ENCODE measurements at places on chromosomes 2 and 18. TPM values are rescaled to one million over a fixed set of nuclear protein-coding genes. Genes with fewer than 3 reads are reported as not detected.

- DNase-seq: peak; percentile 33
- H3K36me3 ChIP-seq: no peaks in the 10 kb centered on the region
- peak overlapping the region; percentile 45 for H3K4me3 ChIP-seq
- no peaks in the 10 kb centered on the region for H3K27me3 ChIP-seq
- H3K27ac ChIP-seq: peak overlapping the region; percentile 60
These were observed 40.8 kb downstream of the RTN4 start for GRCh38 chr2:55009277-55010060.

DNA sequence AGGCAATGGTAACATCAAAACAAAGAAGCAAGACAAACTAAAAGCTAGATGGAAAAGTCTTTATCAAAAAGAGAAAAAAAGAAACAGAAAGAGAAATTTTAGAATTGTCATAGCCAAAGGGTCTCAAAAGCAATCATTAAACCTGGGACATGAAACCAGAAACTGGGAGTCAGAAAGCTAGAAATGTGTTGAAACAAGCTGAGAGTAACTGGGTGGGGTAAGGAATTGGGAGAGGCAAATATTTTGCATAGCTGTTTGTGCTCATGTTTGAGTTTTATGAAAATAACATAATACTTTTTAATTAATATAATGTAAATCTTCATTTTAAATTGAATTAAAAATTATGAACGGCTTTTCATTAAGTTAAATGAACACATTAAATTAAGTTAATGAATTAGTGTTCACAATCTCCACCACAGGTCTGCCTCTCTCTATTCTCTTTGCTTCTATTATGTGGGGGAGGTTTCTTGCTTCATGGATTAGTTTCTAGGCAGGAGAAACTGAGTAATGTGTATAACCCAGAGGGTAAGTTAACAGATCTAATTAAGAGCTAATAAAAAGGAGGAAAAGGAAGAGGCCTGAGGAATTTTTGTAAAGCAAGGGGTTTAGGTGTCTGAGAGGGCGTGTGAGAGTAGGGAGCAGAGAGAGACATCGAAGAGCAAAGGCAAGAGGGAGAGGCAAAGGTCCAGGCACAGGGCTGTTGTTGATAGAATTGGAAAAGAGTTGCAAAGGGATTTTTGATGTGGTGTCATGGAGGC, 20.0 kb upstream of the SERPINB2 start:
- H3K4me3 ChIP-seq: no peak overlapping the region
- no peaks in the 10 kb centered on the region for H3K4me1 ChIP-seq
- no peaks in the 10 kb centered on the region for H3K27me3 ChIP-seq
- no peak for DNase-seq
- no peak overlapping the region for H3K27ac ChIP-seq

DNA sequence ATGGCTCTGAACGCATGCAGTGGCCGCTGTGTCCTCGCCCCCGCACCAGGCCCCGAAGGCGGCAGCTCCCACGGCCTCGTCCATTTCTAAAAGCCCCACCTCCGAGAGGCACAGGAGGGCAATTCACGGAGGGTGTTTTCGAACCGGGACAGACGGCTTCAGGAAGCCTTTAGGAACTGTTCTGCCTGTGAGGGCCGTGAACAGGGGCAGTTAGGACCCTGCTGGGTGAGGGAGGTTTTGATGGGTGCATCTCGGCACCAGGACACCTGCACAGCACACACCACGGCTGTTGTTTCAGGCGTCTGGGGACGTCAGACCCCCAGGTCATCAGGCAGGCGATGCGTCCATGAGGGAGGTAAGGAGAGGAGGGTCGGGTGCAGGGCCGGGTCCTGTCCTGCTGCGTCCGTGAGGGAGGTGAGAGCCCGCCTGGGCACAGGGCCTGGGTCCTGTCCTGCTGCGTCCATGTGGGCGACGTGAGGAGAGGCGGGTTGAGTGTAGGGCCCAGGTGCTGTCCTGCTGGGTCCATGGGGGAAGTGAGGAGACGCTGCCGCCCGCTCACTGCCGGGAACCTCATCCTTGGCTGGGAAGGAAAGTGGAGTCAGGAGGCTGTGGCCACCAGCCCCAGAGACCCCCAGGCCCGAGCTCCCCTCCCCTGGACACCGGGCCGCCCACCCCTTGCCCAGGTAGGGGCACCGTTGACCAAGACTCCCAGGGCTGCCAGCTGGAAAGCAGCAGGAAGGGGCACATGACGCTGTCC, 25.5 kb upstream of the KCNG2 start:
- H3K27ac ChIP-seq: no peak overlapping the region
- peaks cover 3% of the 10 kb centered on the region for H3K4me1 ChIP-seq
- no peaks in the 10 kb centered on the region for H3K36me3 ChIP-seq
- no peak for DNase-seq

DNA sequence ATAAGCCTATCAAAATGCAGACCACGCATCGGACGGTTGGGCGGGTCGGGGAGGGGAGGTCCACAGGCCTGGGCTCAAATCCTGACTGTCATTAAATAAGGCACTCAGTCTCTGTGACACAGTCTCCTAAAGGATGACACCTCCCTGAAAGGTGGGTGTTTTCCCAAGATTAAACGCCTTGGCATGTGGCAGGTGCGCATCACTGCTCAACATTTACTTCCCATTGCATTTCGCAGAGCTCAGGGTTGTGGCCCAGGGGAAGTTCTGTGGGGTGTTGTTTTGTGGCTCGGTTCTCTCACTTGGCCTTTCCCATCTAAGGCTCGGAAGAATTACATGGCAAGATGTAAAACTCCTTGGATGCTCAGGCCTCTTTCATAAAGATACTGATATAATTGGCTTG, 107.4 kb downstream of the NCK2 start:
- DNase-seq: no peak
- no peaks in the 10 kb centered on the region for H3K27me3 ChIP-seq
- peaks cover 12% of the 10 kb centered on the region for H3K36me3 ChIP-seq
- H3K4me3 ChIP-seq: no peak overlapping the region

Gene RAD51AP2
- polyA plus RNA-seq: 0.39 TPM

Gene RAB17
- 1.2 TPM for polyA plus RNA-seq

Gene CNTNAP5
- 0.08 TPM for polyA plus RNA-seq

Gene ERLEC1
- polyA plus RNA-seq: 55.8 TPM

Gene FLACC1
- 1.6 TPM for polyA plus RNA-seq

Gene SERPINB12
- 0.97 TPM for polyA plus RNA-seq

Measured in muscle of leg (tissue), 16 donors.